Esophagus mucosa (tissue), 1 donor: ENCODE measurements at places on chromosomes 11 and 22.
A peak's percentile ranks its signal among the peaks of the same experiment; 100 is the strongest.

- no peak for ATAC-seq
Observed at GRCh38 chr11:44766972-44767278, 40.2 kb downstream of the TSPAN18 start.

DNA sequence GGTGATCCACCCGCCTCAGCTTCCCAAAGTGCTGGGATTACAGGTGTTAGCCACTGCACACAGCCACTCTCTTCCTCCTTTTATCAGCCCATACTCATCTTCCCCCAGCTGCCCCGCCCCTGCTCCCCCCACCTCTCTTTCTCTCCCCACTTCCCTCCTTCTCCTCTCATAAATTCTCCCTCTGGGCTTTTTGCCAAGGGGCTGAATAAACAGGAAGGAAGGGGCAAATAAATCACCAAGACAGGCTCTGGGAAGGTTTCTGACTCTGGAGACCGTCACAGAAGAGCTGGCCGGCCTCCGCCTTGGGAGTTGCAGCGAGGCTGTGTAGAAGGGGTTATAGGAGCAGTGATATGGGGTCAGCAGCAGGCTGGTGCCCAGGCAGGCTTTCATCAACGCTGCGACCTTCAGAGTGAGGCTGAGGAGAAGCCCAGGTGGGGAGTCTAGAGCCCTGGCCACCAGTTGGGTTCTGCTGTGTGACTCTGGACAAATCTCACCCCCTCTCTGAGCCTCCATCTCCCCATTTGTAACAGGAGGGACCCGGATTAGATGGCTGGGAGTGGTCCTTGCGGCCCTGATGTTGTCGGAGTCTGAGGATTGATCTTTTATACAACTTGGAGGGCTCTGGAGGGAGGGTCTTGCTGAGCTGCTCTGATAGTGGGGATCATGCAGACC, 62.6 kb upstream of the RASD2 start:
- ATAC-seq: peak; percentile 13

- no peak for ATAC-seq
Observed at GRCh38 chr11:120074076-120074475, 63.8 kb downstream of the TRIM29 start.

DNA sequence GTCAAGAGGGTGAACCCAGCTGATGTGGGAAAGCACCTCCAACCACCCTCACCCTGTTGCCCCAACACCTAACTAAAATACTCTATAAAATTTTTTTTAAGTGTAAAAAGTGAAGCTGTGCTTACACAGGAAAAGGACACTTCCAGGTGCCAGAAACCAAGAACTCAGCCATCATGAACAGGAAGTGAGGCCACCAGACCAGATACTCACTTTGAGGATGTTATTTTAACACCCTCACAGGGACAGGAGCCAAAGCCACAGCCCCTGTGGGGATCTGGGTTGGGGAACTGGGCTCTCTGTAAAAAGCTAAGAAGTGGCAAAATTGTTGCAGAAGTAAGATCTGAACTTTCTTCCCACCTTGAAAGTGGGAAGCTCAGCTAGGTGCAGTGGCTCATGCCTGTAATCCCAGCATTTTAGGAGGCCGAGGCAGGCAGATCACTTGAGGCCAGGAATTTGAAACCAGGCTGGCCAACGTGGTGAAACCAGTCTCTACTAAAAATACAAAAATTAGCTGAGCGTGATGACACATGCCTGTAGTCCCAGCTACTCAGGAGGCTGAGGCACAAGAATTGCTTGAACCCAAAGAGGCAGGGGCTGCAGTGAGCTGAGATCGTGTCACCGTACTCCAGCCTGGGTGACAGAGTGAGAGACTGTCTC, 3.8 kb downstream of the RSPH14 start:
- ATAC-seq: peak; percentile 17

DNA sequence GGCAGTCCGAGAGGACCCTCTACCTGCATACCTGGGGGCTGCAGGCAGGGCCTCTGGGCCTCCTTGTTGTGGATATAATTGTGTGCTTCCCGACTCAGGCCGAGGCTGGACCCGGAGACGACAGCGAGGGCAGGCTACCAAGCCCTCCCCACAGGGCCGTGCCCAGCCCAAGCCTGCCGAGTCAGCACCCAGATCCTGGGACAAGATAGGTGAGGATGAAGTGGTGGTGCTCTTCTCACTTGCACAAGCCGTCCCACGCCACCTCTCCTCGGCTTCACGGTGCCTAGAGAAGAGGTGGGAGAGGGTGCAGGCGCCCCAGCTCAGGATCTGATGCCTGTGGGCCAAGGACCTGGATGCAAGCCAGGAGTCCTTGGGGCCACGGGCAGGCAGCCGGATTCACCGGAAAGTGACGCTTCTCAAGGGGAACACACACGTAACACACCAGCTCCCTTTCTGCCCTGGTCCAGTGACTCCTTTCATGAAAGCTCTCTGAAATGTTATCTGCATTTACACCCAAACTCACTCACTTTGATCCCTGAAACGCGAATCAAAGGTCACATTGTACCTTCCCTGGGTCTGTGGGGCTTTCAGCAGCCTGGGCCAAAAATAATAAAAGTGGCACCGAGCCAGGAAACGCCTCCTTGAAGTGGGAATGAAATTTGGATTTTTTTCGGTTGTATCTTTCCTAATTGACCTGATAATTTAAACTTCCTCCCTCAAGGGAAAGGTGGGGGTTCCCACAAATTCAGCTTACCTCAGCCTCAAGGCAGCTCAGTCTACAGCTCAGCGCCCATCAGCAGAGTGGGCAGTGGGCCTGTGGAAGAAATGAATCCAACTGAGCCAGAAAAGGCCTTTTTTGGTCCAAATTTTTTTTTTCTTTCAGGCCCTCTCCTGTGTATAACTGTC, 1.1 kb upstream of the GNB1L start:
- ATAC-seq: peak; percentile 16

DNA sequence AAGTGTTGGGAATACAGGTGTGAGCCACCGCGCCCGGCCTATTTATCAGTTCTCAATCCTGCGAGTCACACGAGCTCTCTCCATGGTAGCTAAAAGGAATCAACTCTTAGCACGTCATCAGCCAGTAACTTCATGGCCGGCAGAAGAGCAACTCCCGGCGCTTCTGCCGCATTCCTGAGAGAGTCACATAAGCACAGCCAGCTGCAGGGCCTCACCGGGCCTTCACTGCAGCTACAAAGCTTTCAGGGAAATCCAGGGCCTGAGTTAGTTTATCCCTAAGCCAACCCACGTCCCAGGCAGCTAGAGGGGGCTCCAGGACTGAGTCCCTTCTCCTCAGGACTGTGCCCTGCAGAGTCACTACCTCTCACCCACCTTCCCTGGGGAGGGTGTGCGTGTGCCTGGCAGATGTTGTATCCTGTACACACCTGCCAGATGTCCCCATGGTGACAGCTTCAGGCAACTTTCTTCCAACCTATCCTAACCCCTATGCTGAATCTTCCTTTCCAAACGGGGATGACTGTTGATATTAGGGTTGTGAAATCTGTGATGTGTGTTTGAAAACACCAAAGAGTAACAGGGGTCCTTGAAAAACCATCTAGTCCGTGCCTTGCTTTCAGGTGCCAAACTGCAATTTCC, 45.9 kb upstream of the ARFGAP3 start:
- no peak for ATAC-seq

GRCh38 chr11:117409511-117409910, 81.9 kb downstream of the CEP164 start:
- no peak for ATAC-seq

DNA sequence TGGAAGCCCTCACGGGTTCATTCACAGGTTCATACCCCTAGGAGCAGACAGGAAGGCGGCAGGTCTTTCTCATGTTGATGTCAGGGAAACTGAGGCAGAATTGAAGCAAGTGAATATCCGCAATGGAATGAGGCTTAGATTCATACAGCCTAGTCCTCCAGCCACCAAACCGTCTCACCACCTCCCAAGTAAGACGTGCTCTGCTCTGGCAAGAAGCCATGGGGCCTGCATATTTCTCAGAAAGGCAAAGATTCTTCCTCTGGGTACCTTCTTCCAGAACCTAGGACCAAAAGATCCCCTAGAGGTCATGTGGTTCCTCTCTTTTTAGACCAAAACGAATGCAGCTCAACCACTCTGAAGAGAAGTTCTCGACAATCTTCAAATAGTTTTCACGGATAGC, 1.7 kb downstream of the AP1B1 start:
- ATAC-seq: no peak

GRCh38 chr22:40534379-40535188, 101.9 kb downstream of the MRTFA start:
- ATAC-seq: no peak

- no peak for ATAC-seq
Observed at GRCh38 chr22:34903416-34903815, 162.5 kb upstream of the ISX start.

- ATAC-seq: no peak
Observed at GRCh38 chr11:78551066-78551465, 23.6 kb downstream of the NARS2 start.

- ATAC-seq: no peak
Observed at GRCh38 chr11:35842958-35843357, 100.9 kb upstream of the LDLRAD3 start.

DNA sequence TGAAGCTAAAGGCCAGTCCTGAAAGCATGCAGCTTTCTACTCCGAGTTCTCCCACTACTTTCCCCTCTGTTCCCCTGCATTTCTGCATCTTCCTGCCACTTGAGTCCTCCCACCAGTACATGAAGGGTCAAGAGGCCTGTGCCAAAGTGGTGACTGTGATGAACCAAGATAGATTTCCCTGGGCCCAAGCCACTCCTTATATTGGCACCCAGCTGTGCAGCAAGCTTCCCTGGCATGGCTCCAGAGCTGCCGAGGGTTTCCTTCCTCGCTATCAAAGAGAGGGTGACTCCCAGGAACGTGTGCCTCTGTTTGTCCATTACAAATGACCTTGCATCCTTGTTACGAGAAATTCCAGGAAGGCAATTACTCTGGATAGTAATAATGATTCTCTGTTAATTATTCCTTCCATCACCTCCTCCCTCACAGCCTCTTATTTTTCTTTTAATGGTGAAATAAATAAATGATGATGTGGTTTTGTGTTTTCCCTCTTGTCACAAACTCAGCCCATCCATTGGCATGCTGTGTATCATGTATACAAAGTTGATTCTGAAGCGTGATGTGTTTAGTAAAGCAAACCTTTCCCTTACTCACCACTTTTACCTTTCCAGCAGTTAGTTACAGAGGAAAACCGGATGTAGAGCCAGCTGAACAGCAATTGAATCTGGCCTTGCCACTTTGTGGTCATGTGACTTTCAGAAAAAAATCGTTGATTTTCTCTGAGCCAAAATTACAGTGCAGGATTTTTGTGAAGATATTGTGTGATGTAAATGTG, 8.3 kb downstream of the SRSF8 start:
- ATAC-seq: peak; percentile 51

GRCh38 chr11:134517621-134518293, 105.7 kb upstream of the B3GAT1 start:
- no peak for ATAC-seq

DNA sequence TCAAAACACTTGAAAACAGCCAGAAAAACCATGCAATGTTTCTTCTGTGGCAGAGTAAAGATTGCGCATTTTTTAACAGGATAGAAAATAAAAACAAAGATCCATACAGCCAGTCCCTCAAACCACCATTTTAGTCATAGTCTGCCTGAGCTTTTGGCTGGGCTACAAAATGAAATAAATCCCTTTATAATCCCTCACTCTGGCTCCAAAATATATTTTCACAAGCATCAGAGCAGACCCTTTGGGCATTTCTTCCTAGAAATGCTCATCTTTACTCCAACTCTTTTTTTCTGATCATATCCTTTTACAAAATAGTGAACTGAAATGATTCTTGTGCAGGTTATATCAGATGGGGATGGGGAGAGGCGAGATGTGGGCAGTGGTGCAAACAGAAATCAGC, 31.8 kb upstream of the LMO2 start:
- ATAC-seq: no peak

DNA sequence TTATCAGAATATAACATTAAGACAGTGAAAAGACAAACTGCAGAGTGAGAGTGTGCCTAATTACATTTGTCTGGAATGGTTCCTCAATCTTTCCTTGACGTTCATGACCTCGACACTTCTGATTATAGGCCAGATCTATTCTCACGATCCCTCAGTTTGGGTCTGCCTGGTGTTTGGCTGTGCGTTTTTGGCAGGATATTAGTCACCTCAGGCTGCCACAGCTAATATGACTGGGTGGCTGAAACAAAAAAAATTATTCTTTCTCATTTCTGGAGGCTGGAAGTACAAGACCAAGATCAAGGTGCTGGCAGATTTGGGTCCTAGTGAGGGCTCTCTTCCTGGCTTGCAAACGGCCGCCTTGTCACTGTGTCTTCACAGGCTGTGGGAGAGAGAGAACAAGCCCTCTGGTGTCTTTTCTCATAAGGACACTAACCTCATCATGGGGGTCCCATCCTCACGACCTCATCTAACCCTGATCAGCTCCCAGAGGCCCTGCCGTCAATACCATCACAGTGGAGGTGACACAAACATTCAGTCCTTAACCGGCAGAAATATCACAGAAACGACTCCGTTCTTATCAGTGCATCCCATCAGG, 23.2 kb downstream of the IFITM10 start:
- ATAC-seq: no peak

- peak; percentile 57 for ATAC-seq
Observed at GRCh38 chr11:1546536-1547466, 25.3 kb downstream of the DUSP8 start.

- no peak for ATAC-seq
Observed at GRCh38 chr11:34959770-34960169, 43.4 kb downstream of the PDHX start.

DNA sequence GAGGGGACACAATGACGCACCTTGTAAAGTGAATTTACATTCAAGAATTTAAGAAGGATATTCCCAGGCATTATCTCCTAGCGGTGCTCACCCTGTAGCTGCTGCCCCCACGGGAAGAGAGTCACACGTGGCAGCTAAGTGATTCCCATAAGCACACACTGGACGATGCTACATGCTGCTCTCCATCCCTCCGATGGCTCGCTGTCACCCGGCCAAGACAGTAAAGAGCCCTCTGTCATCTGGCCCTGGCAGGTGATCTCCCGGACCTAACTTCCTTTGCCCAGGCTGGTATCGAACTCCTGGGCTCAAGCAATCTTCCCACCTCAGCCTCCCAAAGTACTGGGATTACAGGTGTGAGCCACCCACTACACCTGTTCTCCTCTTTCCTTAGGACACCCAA, 39.9 kb upstream of the IGSF9B start:
- no peak for ATAC-seq

DNA sequence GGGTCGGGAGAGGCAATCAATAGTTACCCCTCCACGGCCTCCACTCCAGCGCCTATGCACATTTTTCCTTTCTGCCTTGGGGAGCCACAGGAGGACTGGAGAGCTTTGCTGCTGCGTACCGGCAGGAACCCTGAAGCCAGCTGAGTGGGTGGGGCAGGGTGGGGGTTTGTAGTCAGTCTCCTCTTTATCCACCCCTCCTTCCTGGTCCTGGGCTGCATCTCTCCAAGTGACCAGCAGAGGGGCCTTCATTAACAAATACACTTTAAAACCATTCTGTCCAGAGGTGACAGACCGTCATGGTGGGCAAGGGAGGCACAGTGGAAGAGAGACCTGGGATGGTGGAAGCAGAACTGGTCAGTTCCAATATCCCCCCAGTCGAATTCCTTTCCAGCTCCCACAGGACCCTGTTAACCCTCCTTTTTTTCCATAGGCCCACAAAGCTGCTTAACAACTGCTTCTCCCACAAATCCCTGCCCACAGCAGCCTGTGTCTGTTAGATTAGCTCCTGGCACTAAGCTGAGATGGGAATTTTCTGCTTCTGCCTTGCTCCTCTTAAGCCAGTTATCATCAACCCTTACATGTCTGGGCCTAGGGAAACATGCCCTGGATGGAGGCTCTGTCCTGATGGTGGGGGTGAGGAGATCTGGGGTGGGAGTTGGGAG, 3.9 kb upstream of the ABCG4 start:
- ATAC-seq: peak; percentile 75

GRCh38 chr11:17865765-17866428, 131.3 kb downstream of the KCNC1 start:
- ATAC-seq: no peak
